ENCODE measurements at places on chromosomes 2 and 18. TPM values are rescaled to one million over a fixed set of nuclear protein-coding genes. Genes with fewer than 3 reads are reported as not detected.

GRCh38 chr2:170680172-170680941, 34.8 kb upstream of the SP5 start:
- DNase-seq, result no peak

Gene SCG2
- not detected for total RNA-seq

DNA sequence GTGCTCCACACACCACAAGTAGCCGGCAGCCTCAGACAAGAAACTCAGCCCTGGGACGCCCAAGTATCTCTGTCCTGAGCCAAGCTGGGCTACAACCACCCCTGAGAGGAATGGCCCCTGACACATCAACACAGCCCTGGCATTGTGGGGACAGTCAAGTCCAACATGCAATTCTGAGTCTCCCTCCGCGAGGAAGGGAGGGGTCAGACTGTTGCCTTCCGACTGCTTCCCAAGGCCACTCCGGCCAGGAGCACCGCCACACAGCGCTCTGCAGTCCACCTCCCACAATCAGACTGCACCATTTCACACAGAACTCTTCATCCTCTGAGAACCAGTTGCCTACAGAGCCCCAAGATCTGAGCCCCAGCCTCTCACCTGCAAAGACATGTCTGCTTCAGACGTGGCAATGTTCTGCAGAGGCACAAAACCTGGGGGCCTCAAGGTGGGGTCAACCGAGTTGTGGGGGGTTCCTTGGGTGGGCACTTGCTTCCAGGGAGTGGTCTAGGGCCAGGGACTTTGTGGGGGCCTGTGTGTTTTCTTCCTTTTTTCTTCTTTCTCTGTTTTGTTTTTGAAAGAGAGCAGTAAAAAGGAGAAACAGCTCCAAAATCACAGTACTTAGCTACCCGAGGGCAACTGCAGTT, 76.7 kb upstream of the SALL3 start:
- no peak for DNase-seq

GRCh38 chr2:142020368-142020767, 110.4 kb downstream of the LRP1B start:
- no peak for DNase-seq

- DNase-seq, result no peak
Measured at GRCh38 chr2:177391822-177392372, 676 bp upstream of the AGPS start.

GRCh38 chr2:184598316-184599053, at the start of gene ZNF804A:
Gene ZNF804A, plus strand, starts transcription at chr2:184598529. Its CDS starts 431 bp downstream, at chr2:184598960.
- no peak for DNase-seq

DNA sequence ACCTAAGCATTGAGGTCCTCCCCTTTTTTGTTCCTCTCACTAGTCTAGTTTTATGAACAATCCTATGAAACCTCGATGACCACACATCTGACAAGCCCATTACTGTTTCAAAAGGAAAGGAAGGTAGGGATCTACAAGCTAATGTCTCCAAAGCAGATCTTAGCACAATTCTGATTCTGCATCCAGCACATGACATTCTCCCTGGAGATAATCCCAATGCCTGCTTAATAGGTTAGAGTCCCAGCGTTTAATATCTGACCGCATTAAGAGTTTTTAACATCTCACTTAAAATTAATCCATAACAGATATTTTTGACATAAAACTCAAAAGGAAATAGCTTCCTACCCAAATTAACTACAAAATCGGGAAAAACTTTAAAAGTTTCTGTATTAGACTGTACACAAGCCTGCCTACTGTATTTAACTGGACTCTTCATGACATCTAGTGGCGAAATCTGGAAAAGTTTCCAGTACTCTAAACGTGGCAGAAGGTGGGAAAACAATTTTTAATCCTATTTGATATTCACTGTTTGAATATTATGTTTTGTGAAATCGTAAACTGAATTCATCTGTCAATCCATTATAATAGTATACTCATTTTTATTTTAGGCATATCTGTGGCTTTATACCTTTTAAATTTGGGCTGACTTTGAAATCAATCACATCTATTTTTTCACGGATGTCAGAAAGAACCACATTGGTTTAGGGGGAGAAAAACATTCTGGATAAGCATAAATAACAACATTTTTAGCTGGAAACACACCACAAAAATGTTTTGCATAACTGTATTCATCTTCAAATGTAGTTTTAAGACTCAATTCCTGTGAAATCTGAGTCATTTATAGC, 62.4 kb downstream of the TXNL1 start:
- DNase-seq, result no peak

Gene CFAP53
- 1.2 TPM for total RNA-seq

GRCh38 chr18:24443870-24444269, 16.6 kb upstream of the HRH4 start:
- no peak for DNase-seq

DNA sequence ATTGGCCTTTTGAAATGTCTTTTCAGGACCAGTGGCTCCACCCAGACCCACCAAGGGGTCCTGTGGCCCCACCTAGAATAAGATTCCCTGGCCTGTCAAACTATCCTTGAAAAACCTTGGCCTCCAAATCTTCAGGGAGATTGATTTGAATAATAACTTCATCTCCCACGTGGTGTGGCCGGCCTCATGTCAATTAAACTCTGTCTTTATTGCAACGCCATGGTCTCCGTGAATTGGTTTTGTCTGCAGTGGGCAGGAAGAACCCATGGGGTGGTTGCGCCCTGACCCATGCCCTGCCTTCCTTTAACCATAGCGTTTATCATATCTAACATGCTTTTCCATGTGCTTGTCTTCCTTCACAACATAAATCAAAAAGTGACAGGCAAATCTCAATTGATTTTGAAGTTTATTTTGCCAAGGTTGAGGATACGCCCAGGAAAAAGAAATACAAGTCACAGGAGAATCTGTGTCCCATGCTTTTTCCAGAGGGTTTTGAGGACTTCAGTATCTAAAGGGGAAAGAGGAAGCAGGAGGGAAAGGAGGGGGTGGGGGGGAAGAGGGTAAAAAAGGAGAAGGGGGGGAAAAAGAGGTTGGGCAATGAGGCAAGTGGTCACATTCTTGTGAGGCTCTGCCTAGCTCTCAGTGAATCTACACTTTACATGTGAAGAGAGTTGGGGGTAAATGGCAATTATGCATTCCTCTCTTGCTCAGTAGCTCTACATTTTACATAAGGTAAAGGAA, 66.5 kb upstream of the CABLES1 start:
- no peak for DNase-seq

GRCh38 chr2:76197842-76198448, 487.2 kb upstream of the GCFC2 start:
- DNase-seq, result peak; percentile 61

DNA sequence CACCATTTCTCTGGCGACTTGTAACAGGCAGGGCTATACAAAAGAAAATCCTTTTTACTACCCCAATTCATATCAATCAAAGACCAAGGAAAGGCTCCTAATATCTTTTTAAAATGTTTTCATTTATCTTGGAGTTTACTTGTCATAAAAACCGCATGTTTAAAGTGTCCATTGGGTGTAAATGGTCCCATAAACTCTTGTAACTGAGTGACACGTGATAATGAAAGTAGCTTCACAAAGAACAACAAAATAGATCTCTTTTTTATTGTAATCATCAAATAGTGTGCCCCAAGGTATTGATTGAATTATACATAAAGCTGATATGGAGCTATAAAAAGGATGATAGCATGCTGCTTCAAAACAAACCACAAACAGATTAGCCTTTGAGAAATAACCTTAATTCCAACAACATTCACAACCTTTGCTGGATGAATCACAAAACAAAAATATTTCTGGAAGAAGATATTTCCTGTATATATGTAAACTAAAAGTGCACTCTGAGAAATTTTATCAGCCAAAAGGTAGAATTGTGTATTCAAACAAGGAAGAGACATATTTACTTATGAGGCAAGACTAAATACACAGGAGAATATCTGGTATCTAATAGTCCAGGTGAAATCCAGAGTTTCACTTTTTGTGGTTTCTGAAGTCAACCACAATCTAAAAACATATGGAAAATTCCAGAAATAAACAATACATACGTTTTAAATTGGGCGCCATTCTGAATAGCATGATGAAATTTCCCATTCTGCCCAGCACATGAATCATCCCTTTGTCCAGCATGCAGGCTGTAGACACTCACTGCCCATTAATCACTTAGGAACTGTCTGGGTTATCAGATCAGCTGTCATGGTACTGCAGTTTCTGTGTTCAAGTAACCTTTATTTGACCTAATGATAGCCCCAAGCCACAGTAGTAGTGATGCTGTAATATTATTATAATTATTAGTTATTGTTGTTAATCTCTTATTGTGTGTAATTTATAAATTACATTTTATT, 237.5 kb downstream of the PIK3C3 start:
- DNase-seq, result no peak
